ENCODE measurements at places on chromosomes 5 and 9.

GRCh38 chr5:160033546-160034252 is 24.8 kb downstream of the TTC1 start:
- DNase-seq = no peak

DNA sequence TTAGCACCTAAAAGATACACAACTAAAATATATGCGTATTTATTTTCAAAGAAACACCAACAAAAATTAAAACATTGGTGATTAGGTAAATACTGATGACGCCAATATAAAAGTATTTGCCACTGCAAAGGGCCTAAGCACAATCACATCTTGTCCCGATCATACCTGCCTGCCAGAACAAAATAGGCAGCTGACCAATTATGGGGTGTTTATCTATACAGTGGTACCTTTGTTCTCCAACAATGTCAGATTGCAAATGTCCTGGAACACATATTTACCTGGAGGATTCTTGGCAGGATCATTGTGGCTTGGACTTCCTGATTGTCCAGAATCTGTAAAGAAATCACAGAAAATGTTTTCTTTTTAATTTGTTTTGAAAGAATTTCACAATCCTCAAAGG is 134.5 kb downstream of the NFIB start:
- DNase-seq = no peak

DNA sequence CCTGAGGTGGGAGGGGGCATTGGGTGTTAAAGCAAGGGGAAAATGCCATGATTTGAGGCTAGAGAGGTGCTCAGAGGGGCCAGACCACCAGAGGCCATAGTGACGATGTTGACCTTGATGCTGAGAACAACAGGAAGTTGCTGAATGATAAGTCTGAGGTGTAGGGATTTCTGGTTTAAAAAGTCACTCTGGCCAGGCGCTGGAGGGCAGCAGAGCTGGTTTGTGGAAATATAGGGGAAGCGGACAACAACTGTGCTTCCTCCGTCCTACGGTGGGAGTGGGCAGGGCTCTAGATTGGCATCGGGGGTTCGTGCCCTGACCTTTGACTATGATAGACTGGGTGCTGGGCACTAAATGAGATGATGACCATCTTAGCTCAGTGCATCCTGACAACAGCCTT is 44.7 kb downstream of the STOM start:
- no peak for DNase-seq

DNA sequence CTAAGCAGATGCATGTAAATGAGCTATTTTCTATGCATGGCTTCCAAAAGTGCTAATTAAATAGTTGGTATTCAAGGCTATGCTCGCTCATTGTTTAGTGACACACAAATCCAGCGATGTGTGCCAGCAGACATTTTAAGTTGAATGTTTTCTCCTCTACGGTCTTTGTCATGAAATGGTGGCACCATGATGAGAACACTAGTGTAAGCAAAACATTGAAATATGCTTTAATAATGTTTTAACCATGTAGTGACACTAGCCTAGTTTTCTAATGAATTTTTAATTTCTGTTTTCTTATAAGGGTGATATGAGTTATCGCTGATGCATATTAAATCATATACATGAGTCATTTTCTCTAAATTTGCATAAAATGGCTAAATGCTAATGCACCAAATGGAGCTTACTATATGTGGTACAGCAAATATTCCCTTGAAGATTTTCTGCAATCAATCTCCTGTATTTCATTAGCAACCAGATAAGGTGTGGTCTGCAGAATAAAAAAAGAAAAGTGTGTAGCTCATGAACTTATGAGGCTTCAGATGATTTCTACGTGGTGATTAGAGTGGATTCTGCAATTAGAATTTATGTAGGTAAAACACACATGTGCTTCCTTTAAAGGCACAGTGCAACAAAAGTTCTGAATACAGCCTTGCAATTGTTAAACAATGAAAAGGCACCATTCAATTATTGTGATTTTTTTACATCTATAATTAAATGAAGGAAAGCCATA is 226.6 kb downstream of the MEF2C start:
- DNase-seq = no peak

DNA sequence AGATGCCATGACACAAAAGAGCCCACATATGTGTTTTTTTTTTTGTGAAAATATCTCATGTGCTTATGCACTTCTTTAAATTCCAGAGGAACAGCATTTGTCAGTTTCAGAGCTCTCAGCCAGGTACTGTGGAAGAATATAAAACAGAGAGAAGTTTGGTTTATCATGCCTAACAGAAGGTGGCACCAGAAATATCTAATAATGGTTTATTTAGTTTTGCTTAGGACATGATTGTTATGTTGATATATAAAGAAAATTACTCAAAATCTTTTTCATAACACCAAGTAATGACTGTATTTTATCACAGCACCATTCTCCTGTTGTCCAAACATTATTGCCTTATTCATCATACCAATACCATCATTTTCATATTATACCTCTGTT is 455.6 kb upstream of the ACTBL2 start:
- no peak for DNase-seq

DNA sequence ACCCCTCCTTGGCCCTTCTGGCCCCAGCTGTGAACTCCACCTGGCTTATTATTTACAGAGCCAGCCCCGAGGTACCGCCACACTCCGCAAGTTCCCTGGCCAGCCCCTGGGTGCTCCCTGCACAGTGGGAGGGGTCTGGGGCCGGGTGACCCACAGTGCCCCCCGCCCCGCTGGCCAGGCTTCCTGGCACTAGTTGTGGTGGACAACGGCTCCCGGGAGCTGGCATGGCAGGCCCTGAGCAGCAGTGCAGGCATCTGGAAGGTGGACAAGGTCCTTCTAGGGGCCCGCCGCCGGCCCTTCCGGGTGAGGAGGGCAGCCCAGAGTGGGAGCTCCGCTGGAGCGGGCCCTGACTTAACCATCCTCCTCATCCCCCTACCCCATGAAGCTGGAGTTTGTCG is 3.9 kb downstream of the MAMDC4 start:
- no peak for DNase-seq

DNA sequence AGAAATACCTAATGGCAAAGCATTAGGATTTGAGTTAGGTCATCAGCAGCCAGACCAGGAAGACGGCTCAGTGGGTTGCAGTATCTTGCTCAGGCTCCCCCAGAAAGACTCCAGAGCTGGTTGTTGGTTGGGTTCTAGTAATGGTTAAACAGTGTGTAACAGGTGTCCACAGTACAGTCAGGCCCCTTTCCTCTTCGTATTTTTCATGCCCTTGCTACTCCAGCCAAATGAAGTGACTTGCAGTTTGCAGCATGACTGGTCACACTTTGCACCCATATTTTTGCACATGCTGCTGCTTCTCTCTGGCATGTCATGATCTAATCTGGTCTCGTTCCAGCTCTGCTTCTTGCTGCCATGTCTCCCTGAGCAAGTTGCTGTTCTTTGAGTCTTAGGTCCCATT is 60.6 kb upstream of the TRPC7 start:
- no peak for DNase-seq

DNA sequence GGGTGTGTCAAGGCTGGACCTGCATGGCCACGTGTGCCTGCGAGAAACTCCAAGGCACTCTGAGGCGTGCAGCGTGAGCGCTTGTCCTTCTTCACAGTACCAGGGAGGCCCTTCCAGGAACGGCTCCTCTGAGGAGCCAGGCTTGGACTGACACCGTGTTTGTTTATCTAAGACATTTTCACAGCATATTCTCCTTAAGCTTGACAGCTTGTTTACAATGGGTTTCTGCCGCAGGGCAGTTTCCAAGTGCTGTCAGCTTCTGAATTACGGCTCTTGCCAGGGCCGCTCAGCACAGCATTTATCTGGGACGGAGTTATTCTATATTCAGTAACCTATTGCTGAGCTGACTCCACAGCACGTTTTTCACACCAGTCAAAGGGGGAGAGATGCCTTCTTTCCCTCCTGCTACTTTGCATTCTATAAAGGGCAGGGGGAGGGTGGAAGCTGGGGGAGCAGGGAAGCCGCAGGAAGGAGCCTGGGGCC is 98.4 kb downstream of the LMNB1 start:
- peak; percentile 28 for DNase-seq

DNA sequence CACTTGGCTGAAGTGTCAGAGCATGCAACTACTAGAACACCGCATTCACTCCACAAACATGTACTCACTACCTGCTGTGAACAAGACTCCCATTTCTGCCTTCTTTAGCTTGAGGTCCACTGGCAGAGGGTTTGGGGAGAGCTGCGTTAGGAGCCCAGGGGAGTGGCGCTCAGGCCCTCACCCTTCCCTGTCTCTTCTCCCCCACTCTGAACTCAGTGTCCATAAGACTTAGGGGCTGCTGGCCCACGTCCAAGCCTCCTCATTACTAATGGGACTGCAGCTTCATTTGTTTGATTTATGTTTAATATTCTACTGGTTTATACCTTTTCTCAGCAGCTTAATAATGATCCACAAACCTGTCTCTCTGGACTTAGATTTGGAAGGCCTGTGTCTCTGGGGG is 70.9 kb downstream of the HSPA4 start:
- DNase-seq = no peak

- no peak for DNase-seq
Observed at GRCh38 chr5:53487436-53487835, 7.0 kb downstream of the FST start.

GRCh38 chr5:14452685-14453454 is 128.7 kb upstream of the OTULINL start:
- no peak for DNase-seq

- no peak for DNase-seq
Observed at GRCh38 chr5:145902421-145902820, 29.6 kb upstream of the GRXCR2 start.

GRCh38 chr9:14908295-14909180 is 1.7 kb downstream of the FREM1 start:
- DNase-seq = no peak

GRCh38 chr5:11084111-11084510 is 323.1 kb upstream of the DAP start:
- no peak for DNase-seq

DNA sequence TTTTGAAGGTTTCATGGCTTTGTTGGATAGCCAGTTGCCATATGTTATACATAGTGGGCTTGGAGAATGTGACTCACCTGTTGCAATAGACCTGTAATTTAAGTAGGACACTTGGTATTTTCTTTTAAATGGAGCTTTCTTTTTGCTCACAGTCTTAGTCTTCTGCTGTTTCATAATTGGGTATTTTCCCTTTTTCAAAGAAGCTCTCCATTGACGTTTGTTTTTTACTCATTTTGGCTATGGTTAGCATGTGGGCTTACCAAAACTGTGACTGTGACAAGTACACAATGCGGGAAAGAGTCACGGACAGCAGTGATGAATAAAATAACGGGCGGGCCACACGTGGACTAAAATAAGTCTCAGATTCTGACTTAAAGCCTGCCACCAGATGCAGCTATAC is 23.2 kb upstream of the RNF20 start:
- no peak for DNase-seq
